Activated CD4-positive, alpha-beta T cell treated with anti-CD3 and anti-CD28 coated beads for 36 hours (primary cell): ENCODE measurements at places on chromosomes 6 and 20. TPM values are rescaled to one million over a fixed set of nuclear protein-coding genes. Genes with fewer than 3 reads are reported as not detected.

DNA sequence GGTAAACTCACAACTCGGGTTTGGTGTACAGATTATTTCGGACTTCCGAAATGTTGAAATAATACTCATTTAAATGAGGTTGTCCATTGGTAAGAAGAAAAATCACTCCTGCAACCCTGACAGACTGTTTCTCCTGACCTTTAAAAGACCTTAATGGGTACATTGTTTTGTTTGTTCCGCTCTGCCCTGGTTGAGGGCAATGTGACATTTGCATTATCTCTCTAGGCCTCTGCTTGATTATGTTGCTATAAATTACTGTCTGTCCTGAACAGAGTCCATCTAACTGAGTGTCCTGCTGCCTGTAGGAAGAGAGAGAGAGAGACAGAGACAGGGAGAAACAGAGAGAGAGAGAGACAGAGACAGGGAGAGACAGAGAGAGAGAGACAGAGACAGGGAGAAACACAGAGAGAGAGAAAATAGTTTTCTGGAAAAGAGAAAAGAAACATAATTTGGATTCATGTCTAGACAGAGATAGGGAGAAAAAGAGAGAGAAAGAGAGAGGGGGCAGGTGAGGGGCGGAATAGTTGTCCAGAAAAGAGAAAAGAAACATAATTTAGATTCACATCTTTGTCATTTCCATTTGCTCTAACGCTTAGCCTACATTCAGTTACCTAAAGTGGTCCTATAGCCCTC lies 83.2 kb downstream of the SHLD1 start:
- no peak overlapping the region for H3K4me3 ChIP-seq
- H3K4me1 ChIP-seq: peaks cover 31% of the 10 kb centered on the region
- peaks cover 1% of the 10 kb centered on the region for H3K36me3 ChIP-seq

The ELOVL2 gene
- not detected for total RNA-seq

The LIME1 gene
- total RNA-seq: 10.2 TPM

GRCh38 chr6:3749977-3750316 lies 1.6 kb downstream of the PXDC1 start:
- no peak overlapping the region for H3K27ac ChIP-seq
- peak overlapping the region; percentile 33 for H3K4me3 ChIP-seq
- no peak for DNase-seq
- H3K36me3 ChIP-seq: no peaks in the 10 kb centered on the region

DNA sequence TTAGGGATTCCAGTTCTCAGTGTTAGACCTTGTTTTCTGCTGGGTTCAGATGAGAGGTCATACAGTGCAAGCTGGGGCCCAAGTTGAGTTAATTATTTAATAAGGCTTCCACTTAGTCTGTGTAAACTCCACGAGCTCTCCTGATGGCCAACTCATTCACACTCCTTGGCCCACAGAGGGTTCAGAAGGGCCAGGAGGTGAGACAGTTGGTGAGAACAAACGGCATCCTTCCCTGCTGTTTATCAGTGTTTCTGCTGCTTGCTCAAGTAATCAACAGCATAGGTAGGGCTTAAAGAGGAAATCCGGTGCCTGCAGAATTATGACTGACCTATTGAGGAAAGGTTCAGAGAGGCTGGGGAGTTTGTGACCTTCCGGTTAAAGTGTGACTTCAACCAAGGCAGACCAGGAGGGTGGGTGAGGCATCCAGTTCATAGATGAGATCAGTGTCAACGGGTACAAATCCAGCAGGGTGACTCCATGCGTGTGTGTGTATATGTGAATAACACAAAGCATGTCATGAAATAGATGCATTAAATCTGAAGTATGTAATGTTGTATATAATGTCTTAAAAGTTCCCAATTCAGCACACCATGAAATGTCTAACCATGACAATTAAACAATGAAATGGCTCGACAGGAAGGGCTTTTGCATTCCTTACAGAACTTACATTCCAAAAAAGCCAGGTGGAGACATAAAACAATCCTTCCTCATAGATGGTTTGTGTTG lies 37.4 kb upstream of the BCAS1 start:
- H3K4me3 ChIP-seq: no peak overlapping the region
- DNase-seq: no peak
- no peaks in the 10 kb centered on the region for H3K36me3 ChIP-seq
- peaks cover 10% of the 10 kb centered on the region for H3K27me3 ChIP-seq
- peaks cover 5% of the 10 kb centered on the region for H3K4me1 ChIP-seq

DNA sequence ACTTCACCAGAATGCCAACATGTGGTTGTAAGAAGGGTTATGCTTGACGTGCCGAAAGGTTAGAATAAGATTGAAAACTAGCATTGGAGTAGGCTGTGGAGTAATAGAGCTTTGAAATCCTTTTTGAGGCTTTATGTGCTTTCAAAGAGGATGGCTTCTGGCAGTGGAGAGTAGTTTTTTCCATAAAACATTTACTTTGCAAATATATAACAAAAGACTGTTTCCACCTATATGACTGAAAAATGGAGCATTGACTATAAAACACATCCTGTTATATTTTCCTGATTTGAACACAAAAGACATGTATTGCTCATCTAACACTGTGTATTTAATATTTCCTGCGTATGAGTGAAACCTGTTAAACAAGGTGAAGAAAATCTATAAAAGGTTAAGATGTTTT lies 38.8 kb downstream of the ZFAND3 start:
- H3K27me3 ChIP-seq: no peaks in the 10 kb centered on the region
- no peak for DNase-seq
- peak overlapping the region; percentile 89 for H3K27ac ChIP-seq
- peak overlapping the region; percentile 3 for H3K4me3 ChIP-seq
- H3K36me3 ChIP-seq: peaks cover 19% of the 10 kb centered on the region
- peaks cover 73% of the 10 kb centered on the region for H3K4me1 ChIP-seq

The HLA-DPA1 gene
- total RNA-seq: 11.5 TPM

The BTBD3 gene
- total RNA-seq: 12.0 TPM

The STX16 gene
- 110 TPM for total RNA-seq

The TMEM244 gene
- not detected for total RNA-seq

- no peak for DNase-seq
- peaks cover 14% of the 10 kb centered on the region for H3K4me1 ChIP-seq
- no peak overlapping the region for H3K27ac ChIP-seq
- H3K4me3 ChIP-seq: no peak overlapping the region
- no peaks in the 10 kb centered on the region for H3K27me3 ChIP-seq
These were observed 37.6 kb downstream of the GOPC start for GRCh38 chr6:117564681-117565080.

The ADA gene
- 33.8 TPM for total RNA-seq

DNA sequence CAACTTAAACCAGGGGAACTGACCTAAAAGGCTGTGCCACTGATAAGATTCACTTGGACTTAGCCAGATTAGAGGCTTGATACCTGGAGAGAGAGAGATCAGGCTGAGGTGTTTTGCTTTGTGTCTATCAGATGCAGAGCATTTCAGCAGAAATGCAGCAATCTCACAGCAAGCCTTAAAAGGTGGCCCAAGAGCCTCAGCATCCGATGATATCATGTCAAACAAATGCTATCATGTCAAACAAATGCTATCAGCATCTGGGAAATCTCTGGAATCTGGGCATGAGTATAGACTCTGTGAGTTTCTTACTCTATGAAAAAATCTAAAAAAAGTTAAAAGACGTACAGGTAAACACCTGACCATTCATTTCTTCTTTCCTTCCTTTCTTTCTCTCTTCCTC lies 718.9 kb downstream of the EYS start:
- no peaks in the 10 kb centered on the region for H3K4me1 ChIP-seq
- DNase-seq: no peak
- no peaks in the 10 kb centered on the region for H3K27me3 ChIP-seq

The SNAP91 gene
- not detected for total RNA-seq

DNA sequence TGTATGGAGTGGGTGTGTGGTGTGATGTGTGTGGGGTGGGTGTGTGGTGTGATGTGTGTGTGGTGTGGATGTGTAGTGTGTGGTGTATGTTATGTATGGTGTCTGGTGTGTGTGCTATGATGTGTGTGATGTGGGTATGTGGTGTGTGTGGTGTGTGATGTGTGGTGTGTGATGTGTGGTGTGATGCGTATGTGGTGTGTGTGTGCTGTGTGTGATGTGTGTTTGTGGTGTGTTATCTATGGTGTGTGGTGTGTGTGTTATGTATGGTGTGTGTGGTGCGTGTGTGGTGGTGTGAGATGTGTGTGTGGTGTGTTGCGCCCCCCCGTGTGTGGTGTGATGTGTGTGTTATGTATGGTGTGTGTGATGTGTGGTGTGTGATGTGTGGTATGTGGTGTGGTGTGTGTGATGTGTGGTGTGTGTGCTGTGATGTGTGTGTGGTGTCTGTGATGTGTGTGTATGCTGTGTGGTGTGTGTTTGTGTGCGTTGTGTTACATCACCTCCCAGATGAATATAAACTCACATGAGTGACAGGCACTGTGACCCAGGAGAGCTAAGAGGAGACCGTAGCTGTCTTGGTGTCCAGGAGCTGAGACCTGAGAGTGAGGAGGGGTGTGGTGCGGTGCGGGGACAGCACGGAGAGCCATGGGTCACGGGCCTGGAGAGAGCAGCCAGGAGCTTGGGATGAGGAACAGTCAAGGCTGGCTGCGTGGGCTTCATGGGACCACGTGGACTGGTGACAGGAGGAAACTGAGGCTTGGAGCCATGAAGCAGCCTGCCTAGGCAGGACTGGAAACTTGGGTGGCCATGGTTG lies 8.8 kb downstream of the DLGAP4 start:
- H3K36me3 ChIP-seq: no peaks in the 10 kb centered on the region
- no peak for DNase-seq
- no peaks in the 10 kb centered on the region for H3K4me1 ChIP-seq

DNA sequence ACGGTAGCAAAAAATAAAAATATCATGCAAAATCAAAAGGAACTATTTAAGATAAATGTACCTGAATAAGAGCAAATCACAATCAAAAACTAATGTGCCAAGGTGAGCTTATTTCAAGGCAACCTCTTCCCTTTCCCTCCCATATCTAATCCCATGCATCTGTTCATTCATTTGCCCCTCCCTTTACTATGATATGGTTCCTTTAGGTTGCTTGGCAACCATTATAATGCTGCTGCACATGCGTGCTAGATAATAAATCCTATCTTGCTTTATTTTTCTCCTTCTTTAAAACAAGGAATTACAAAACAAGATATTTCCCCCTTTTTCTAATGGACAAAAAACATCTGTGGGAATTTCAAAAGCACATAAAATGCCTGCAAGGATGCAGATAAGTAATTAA lies 318.2 kb upstream of the POU3F2 start:
- H3K4me1 ChIP-seq: no peaks in the 10 kb centered on the region
- no peaks in the 10 kb centered on the region for H3K27me3 ChIP-seq
- H3K27ac ChIP-seq: no peak overlapping the region
- DNase-seq: no peak

The PRR18 gene
- 0.11 TPM for total RNA-seq

The ETV7 gene
- total RNA-seq: 2.4 TPM

- no peak for DNase-seq
- no peaks in the 10 kb centered on the region for H3K36me3 ChIP-seq
- no peaks in the 10 kb centered on the region for H3K27me3 ChIP-seq
These were observed 95.1 kb downstream of the KCNQ5 start for GRCh38 chr6:72716916-72717315.
